ENCODE measurements at places on chromosomes 16 and 17.

DNA sequence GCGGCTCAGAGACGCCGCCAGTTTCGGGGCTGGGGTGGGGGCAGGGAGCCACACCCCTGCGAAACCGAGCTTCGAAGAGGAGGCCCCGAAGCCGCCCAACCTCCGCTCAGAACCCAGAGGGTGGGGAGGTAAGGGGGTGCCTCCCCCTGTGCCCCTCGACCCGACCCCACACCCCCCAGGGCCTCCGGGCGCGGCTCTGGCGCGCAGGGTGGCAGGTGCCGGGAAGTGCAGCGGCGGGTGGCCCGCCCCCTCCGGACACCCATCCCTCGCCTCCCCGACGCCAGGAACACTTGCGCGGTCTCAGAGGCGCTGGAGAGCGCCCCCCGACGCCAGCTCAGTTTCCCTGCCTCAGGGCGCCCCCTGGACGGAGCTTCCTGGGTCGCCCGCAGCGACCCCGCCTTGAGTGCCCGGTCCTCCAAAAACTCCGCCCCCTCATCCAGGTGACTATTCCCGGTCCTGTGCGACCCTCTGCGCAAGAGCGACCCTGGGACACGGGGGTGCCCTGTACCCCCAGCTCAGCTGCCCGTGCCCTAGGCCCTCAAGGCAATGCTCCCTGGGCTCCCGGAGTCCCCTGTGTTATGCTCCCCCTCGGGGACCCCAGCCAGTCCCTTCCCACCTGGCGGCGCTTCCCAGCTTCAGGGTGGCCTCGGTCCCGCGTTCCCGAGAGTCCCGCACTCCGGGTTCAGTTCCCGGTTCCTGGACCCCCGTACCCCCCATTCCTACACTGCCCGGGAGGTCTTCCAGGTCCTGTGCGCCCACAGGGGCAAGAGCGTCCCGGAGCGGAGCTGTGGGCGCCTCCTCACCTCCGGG, 562 bp downstream of the PPL start:
- no peak for DNase-seq

DNA sequence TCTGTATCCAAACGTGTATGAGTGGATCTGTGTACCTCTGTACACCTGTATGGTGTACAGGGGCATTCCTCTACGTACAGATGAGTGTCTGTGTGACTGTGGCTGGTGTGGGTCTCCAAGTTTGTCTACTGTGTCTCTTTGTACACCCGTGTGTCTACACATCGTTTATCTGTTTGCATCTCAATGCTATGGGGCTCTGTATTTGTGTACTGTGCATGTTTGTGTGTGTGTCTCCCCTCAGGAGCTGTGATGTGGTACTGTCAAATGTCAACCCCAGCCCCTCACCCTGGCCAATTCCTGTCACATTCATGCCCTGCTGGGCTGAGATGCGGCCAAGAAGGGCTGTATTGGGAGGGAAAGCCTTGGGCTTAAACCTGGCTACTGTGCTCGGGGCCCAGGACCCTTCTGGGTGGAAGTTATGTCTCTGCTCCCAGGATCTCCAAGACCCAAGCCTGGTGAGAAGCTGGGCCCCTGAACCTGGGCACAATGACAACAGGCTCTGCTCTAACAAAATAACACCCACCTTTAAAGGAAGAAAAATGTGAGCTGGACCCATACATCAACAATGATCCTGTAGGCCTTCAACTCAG, 3.5 kb upstream of the NAGS start:
- DNase-seq, result no peak

- no peak for DNase-seq
These were observed 450.4 kb downstream of the MAF start for GRCh38 chr16:79150151-79150550.

- no peak for DNase-seq
These were observed 15.0 kb downstream of the CENPX start for GRCh38 chr17:82007495-82008257.

DNA sequence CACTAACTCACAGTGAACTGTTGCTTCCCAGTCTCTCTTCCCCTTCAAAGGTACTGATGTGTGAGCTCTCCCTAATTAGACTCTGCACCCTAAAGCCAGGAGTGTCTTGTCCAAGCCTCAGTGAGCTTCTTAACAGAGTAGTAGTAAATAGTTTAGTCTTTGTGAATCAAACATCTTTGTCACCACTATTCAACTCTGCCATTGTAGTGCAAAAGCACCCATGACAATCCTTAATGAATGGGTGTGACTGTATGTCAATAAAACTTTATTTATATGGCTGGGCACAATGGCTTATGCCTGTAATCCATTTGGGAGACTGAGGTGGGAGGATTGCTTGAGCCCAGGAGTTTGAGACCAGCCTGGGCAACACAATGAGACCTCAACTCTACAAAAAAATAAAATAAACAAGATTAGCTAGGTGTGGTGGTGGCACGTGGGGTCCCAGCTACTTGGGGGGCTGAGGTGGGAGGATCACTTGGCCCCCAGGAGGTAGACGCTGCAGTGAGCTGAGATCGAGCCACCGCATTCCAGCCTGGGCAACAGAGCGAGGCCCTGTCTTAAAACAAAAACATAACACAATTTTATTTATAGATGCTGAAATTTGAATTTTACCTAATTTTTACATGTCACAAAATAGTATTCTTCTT, 45.5 kb upstream of the TNRC6A start:
- no peak for DNase-seq

- DNase-seq, result peak; percentile 40
These were observed 3.5 kb upstream of the ARMC5 start for GRCh38 chr16:31455601-31456314.

- peak; percentile 62 for DNase-seq
These were observed 98.5 kb downstream of the ZNF778 start for GRCh38 chr16:89315791-89316581.

GRCh38 chr17:41067281-41067680, 1.6 kb upstream of the KRTAP2-4 start:
- DNase-seq, result no peak

DNA sequence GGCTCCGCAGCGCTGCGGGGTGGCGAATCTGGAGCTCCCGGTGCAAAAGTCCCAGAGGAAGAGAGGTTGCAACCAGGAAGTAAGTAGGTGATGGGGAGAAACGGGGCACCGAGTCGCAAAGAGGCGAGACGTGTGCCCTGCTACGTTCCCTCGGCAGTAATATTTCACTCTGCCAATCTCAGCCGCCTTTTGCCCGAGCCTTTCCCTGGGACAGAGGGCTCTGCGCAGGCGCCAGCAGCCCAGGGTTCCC, at the start of gene NR1D1:
NR1D1 (minus strand) TSS at position 171 of the 250 bp plus-strand sequence. CDS start 495 bp downstream, outside the sequence.
- no peak for DNase-seq

- no peak for DNase-seq
These were observed 2.3 kb downstream of the GFAP start for GRCh38 chr17:44912763-44913544.

GRCh38 chr16:10834766-10835165, 16.2 kb upstream of the TVP23A start:
- no peak for DNase-seq

DNA sequence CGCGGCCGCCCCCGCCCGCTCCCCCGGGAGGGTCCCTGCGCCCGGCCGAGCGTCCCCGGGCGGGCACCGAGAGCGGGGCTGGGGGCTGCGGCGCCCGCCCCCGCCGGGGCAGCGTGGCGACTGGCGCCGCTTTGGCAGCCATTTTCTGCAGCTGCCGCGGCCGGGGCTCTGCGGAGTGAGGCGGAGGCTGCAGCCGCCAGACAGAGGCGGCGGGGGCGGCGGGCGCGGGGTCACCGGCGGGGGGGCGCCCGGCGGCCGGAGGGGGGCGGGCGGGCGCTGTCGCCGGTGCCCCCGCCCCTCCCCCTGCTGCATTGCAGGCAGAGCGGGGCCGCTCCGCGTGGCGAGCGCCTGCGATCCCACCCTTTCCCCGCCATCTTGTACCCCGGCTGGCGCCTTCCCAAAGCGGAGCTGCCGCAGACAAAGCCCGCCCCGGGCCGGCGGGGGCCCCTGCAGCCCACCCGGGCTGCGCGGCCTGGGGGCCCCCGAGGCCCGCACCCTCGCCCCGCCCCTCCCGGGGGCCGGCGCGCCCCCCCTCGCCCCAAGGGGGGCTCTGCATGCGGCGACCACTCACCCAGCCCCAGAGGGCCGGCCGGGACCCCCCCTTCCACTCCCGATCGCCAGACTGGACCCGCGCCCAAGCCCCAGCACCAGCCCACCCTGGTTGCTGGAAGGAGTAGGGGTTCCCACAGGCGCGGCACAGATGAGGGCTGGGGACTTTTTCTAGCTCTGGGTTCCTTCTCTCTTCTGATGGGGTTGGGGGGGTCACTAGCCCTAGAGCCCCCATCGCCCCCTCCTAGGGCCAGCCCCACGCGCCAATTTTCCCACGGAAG, 16.6 kb upstream of the CBX8 start:
- DNase-seq, result no peak

DNA sequence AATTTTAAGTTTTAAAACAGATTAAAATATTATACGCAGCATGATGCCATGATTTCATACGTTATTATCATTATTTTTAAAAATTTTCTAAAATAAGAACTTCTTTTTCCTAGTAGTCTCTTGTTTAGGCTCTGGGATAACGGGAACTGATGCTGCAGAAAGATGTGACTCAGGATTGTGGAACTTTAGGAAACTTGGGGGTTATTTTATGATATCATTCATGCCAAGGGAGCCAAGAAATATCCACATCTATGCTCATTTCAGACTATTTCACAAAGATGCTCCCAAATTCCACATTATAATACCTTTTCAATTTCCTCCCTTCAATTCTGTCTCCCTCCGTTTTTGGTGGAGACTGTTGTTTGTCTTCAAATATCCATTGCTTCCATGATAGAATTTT, 236.4 kb downstream of the HS3ST3A1 start:
- no peak for DNase-seq

- DNase-seq, result no peak
These were observed 44.1 kb upstream of the MARCHF10 start for GRCh38 chr17:62852195-62852594.

- no peak for DNase-seq
These were observed 116.2 kb upstream of the SDK2 start for GRCh38 chr17:73760439-73760758.

DNA sequence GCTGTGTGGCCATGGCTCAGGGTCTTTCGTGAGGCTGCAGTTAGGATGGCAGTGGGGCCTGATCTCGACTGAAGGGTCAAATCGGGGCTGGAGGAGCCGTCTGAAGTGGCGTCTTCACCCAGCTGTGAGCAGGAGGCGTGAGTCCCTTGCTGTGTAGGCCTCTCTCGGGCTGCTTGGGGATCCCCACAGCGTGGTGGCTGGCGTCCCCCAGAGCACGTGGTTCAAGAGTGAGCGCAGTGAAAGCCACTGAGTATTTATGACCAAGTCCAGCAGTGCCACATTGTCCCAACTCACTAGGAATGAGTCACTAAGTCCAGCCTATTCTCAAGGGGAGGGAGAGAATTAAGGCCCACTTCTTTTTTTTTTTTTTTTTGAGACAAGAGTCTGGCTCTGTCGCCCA, 11.7 kb upstream of the TCF25 start:
- peak; percentile 20 for DNase-seq

DNA sequence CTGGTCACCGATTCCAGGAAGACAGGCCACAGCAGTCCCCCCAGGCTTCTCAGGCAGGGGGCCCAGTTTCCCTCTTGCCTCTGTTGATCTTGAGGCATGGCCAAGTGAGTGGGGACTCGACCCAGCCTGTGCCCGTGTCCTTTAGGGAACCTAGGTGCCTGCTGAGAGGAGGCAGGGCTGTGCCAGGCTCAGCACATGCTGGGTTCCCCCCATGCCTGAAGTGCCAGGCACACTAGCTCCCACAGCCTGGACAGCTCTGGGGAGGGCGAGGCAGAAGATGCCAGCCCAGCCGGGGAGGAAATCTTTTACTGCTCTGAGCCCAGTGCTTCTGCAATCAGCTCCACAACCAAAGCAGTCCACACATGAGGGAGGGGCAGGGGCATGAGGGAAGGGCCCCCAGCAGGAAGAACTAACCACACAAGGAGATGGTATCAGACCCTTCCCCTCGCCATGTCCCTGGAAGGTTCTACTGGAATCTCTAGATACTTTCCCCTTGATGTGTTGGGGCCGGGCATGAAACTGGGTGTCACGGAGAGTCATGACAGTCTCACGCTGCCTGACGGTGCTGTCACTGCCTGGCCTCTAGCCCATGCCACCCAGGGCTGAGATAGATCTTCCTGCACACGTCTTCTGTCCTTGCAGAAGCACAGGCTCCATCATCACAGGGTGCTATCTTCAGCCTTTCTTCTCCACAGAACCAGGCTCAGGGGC, 25.5 kb downstream of the MYO18A start:
- peak; percentile 20 for DNase-seq

DNA sequence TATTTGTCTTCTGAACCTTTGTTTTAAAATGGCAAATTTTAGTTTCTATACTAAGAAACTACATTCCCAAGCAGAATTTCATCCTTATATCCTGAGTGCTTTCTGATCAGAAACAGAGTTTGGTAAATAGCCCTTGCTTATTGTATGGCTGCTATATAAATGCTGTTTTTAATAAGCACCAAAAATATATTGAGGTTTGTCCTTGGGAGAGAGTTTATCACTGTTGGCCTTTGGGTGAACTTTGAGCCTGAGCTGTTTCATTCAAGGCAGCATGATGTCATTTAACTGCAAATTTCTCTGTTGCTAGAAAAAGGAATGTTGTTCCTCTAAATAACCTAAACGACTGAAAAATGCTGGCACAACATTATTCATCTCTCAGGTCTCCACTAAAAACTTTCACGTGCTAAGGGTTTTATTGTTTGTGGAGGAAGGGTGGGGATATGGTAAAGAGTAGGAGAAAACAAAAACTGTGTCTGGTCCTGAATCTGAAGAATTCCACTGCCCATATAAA, 334.3 kb upstream of the TBX2 start:
- no peak for DNase-seq

- DNase-seq, result no peak
These were observed 13.2 kb downstream of the TMEM11 start for GRCh38 chr17:21200590-21201297.

- no peak for DNase-seq
These were observed 540.3 kb downstream of the WWOX start for GRCh38 chr16:78639775-78640174.

- DNase-seq, result no peak
These were observed 6.4 kb upstream of the CEP20 start for GRCh38 chr16:15894571-15895374.

GRCh38 chr17:17119106-17119505, 76.8 kb downstream of the MPRIP start:
- no peak for DNase-seq

GRCh38 chr17:74380959-74381808, 13.9 kb downstream of the GPR142 start:
- no peak for DNase-seq

GRCh38 chr17:1617620-1618174, 10.9 kb downstream of the SLC43A2 start:
- peak; percentile 34 for DNase-seq

GRCh38 chr17:8740486-8740885, 4.2 kb downstream of the CCDC42 start:
- DNase-seq, result no peak

- no peak for DNase-seq
These were observed 161.8 kb upstream of the NOG start for GRCh38 chr17:56431736-56432135.

Data from inflammatory macrophage treated with lipopolysaccharide for 1 hour (primary cell).